SK-N-SH (cell line): ENCODE measurements at places on chromosomes 4 and X.

DNA sequence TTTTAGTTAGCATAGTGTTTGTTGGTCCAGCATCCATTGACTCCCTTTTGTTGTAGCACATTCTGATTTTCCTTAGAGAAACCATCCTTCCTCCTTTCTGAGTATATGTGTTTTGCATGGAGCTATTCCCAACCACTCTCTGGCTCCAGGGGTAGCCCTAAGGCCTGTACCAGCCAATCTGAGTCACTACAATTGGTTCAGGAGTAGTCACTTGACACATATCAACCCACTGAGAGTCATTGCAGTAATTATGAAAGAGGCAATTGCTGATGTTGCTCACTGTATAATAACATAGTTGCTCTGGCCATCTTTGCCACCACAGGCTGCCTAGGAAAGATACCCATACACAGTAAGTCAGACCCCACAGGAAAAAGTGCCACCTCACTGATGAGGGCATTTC is 71.2 kb upstream of the GRID2 start:
- DNase-seq: no peak

- DNase-seq: peak; percentile 83
These were observed 32.6 kb upstream of the SPON2 start for GRCh38 chr4:1204828-1205585.

- no peak for DNase-seq
These were observed 33.5 kb upstream of the GPR78 start for GRCh38 chr4:8546766-8547107.

GRCh38 chrX:38999967-39000745 is 198.9 kb downstream of the MID1IP1 start:
- DNase-seq: peak; percentile 39

DNA sequence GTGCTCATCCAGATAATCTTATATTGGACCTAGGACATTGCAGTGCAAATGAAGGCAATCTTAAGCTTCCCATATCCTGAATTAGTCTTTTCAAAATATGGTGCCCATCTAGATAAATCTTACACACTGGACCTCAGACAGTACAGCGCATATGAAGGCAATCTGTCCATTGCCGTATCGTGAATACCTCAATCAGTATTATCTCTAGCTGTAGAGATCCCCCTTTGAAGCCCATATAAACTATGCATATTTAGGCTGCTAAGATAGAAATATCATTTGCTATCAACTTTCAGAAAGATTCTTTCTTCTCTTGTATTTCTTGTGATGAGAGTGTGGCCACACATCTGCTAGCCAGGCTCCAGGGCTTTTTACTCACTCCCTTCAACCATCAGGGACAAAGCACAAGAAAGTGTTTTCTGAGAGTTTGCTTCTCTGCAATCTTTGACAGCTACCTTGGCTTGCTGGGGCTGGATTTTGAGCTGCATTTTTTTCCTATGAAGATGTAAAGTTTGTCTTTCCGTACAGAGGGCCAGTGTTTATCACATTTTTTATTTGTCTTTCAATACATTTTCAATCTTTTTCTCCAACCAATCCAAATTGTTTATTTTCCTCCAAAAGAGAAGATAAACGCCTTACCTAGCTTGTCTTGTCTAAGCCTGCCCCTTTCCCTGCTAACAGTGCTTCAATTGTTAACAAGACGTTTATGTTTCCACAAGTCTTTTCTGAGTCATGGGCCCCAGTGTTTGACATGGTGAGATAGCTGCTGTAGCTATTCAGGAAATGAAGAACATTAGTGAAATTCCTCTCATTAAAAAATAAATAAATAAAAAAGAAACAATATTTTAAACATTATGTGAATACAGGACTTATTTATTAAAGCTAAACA is 57.6 kb upstream of the FAT1 start:
- no peak for DNase-seq

DNA sequence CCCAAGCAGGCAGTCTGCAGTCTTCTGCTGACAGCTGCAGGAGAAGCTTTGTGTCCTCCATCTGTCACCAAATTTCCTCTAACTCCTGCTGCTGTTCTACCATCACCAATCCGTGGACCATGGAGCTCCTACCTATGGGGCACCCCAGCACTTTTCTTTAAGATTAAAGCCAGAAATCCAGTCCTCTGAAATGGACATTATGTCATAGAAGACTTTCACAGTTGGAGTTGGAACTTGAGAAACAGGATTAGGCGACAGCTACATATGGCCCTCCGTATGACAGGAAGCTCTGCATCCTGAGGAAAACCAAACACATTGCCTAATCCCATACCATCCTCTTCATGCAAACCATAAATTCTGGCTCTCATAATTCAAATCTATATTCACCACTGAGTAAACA is 470.6 kb upstream of the GALNTL6 start:
- no peak for DNase-seq

DNA sequence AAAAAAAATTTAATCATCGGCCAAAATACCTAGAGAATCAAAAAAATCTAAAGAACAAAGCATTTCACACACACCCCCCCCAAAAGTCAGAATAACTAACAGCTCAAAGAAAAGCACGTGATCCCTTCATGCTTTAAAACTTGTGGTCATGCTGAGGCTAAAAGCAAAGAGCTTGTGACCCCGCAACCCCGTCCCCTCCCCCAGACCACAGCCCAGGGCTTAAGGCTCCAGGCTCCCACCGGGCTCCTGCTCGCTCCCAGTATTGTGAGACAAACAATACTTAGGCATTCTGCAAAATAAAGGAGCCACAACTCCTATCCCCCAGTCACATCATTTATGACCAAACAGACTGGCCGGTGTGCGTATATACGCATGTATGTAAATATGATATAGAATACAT is 62.1 kb upstream of the CCDC160 start:
- DNase-seq: no peak

- peak; percentile 32 for DNase-seq
These were observed 15.1 kb downstream of the PRIMPOL start for GRCh38 chr4:184664445-184665210.

- DNase-seq: no peak
These were observed 37.9 kb downstream of the SGMS2 start for GRCh38 chr4:107862658-107863057.

DNA sequence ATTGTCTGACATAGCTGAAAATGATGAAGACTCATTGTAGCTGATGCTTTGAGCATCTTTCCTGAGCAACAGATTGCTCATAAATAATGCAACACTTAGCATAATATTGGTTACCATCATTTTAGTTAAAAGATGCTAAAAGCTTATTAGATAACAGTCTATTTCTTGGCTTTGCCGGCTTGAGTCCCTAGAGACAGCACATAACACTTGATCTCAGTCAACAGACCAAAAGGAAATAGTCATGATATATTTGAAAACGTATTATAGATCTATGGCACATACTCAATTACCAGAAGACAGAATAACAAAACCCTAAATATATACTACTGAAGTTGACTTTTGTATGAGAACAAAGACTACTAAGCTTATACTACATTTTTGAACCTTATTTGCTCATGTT is 846.7 kb upstream of the EPHA5 start:
- DNase-seq: no peak

DNA sequence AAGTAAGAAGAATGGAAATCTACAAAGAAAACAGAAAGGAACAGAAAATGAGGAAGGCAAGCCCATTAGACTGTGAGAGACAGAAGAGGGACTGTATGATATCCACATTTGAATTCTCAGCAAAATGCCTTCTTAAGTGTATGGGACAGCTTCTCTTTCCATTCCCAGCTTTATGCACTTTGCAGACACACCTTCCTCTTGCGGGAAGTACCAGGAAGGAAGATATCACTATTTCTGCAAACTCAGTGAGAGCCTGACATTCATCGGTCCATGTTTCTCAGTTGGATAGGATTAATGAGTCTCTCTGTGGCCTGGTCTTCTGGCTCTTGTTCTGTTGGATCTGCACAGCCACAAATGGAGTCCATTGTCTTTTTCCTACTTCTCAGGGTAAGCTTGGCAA is 31.6 kb upstream of the DHX15 start:
- no peak for DNase-seq

GRCh38 chrX:73214426-73215094 is at the start of gene NAP1L2:
Gene NAP1L2 (minus strand): TSS chrX:73214851. CDS start chrX:73214492, 359 bp downstream.
- DNase-seq: no peak

GRCh38 chr4:122914292-122914904 is 8.0 kb downstream of the NUDT6 start:
- DNase-seq: peak; percentile 35

DNA sequence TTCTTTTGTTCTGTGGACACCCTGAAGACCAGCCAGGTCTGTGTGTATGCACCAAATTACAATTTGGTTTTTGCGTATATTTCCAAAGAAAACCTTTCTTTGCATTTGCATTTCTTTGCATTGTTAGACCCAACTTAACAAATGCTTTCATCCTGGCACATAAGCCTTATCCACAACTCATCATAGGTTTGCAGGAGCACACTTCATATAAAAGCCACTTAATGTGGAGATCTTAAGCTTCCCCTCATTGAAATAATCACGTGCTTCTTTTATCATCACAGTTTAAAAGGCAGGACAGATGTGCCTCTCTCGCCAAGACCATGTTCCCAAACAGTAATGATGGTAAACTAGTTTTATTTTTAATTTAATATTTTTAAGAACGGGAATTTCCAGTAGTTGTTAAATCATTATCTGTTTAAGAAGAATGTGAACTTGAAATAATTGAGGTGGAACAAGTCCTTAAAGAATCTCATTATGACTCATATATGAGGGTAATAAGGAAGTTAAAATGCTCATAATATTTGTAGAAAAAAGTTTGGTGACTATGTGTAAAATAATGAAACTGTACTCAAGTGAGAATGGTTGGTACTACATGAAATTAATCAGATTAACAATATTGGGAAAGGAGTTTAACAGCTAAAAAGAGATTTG is 65.5 kb downstream of the GLRA3 start:
- no peak for DNase-seq

GRCh38 chr4:77852892-77853495 is 9.6 kb upstream of the MRPL1 start:
- no peak for DNase-seq

DNA sequence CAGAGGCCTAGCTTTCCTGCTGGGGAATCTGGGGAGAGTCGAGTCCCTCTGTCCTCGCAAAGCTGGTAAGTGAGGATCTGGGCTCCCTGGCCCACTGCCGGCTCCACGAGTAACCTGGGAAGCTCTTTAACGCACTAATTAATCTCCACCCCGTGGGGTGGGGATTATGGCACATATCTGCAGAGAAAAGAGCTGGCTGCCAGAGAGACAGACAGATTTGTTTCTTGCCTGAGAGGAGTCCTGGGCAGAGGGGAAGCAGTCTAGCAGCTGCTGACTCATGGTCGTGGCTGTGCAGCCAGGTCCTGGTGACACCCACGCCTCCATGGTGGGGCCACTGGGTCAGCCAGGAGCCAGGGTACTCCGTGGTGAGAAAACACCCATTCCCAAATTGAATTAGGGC is 14.0 kb downstream of the SORCS2 start:
- no peak for DNase-seq

GRCh38 chrX:155888139-155888538 is 7.0 kb downstream of the VAMP7 start:
- DNase-seq: no peak

GRCh38 chr4:164876700-164877324 is at the start of gene APELA:
Gene APELA (plus strand): TSS chr4:164877178. CDS start chr4:164877332, 154 bp downstream.
- DNase-seq: no peak

DNA sequence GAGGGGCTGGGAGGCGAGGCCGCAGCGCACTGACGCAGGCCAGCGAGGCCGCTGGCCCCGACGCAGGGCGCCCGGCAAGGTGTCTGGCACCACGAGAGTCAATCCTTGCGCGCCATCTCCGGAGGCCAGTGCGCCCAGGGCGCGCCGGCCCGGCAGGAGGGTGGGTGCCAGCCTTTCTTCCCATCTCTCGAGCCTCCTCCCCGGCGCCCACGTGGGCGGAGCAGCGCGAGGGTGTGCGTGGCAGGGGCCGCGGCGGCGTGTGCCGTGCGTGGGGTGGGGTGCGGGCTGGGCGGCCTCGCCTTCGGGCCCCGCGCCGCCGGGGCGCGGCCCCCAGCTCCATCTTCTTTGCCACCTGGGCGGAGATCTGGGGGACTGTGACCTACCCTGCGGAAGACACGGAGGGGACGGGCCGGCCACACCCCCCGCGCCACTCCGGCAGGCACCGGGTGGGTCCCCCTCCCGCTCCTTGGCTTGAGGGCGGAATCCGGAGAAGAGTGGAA is 877 bp downstream of the JAKMIP1 start:
- DNase-seq: peak; percentile 74

GRCh38 chr4:101977076-101977475 is 186.5 kb downstream of the BANK1 start:
- no peak for DNase-seq

- no peak for DNase-seq
These were observed 79.9 kb downstream of the AMOT start for GRCh38 chrX:112760697-112761096.

GRCh38 chr4:104032896-104033295 is 313.1 kb upstream of the TACR3 start:
- DNase-seq: no peak

DNA sequence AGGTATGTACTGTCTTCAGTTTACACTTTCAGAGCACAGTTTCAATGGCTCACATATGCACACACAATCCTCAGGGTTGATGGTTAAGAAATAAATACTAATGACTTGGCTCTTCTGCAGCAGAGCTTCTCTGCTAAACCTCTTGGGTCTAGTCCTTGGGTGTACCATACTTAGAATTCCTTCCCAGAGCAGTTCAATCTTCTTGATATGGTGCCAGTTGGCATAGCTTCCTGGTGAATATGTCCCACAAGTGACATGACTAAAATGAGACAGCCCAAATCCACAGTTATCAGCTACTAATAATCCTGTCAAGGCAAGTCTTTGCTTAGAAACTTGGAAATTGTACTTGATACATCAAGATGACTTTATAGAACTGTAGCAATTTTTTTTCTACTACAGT is 654.4 kb downstream of the IQCM start:
- DNase-seq: no peak

DNA sequence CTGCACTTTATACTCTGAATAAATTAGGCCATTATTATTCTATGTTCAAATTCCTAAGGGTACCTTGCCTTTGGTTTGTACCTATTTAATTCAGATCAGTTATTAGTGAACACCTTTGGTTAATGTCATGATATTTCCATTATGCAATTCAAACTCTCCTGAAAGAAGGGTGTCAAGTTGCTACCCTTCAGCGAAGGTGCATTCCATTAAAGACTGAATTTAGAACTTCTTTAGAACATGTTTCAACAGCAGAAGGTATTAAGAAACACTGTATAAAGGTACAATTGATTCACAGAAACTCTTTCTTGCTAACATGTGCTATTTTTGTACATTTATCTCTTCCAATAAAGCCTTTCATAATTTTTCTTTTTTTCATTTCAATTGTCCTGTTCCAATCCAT is 1545.4 kb upstream of the PCDH10 start:
- DNase-seq: no peak

DNA sequence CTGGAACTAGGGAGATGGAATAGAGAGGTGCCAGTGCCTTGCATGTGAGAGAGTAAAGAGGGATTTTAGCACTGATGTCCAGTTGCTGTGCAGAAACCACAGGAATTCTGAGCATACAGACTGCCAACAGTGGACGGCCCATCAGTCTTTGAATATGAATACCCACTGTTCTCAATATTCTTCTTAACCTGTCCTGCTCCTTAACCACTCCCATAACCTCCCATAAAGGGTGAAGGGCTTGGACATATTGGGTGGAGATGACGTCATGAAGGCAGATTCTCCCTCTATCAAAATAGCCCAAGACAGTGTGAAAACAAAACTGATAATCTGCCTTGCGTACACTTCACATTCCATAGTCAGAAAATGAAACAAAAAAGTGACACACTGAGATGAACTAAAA is 1313.7 kb upstream of the PABPC4L start:
- no peak for DNase-seq
